Ecto neural progenitor cell (in vitro differentiated cells): ENCODE measurements at places on chromosomes 2 and 18.

- no peak for DNase-seq
Measured at GRCh38 chr2:109712746-109713145, 81.4 kb upstream of the RGPD5 start.

DNA sequence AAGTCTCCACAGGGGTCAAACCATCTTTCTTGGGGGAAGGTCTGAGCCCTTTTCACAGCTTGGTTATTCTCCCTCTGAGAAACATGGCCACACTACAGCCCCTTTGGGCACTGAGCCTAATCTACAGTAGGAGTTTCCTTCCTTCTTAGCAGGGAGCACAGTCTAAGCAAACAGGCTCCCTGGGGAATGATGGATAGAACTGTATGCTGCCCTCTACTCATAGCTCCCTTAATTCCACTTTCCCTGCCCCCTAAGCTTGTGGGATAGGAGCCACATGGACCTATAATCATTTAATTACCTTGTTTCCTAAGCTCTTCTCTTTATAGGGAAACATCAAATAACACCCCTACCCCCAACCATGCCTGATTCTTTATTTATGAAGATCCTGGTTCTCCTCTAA is 442.1 kb upstream of the MEX3C start:
- no peak for DNase-seq

DNA sequence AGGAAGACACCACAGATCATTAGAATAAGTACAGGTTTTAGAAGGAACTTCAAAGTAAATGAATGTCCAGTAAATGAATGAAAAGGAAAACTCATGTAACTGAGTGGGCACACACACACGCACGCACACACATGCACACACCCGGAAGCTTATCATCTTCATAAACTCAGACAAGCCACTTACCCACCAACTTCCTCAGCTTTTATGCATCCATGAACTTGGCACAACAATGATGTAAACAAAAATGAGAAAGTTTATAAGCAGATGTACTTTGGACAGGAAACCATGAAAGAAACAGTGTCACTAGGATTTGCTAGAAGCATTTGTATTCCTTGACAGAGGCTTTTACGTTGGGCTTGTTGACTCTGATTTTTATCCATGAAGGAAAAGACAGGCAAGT is 23.2 kb downstream of the RNF152 start:
- DNase-seq = no peak

GRCh38 chr18:59881728-59882656 is 17.8 kb upstream of the PMAIP1 start:
- no peak for DNase-seq
